ENCODE measurements at places on chromosomes 1 and 21. TPM values are rescaled to one million over a fixed set of nuclear protein-coding genes. Genes with fewer than 3 reads are reported as not detected.

DNA sequence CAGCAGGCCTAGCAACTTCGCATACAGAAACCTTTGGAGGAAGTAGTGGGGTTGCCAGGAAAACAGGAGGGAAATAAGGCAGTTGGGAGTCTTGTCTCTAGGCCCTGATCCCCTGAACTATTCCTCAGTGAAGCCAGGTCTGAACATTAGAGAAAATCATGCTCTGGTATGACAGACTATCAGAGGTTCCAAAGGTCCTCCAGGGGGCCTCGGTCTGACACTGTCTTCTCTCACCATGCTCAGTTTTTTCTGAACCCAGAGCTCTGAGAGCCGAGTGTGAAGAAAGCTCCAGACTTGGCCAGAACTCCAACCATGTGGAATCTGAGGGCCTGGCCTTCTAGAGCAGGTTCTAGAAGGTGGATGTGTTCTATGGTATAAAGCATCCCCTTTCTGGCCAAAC lies 4.0 kb downstream of the TOMM40L start:
- H3K27me3 ChIP-seq: no peaks in the 10 kb centered on the region
- DNase-seq: no peak
- H3K36me3 ChIP-seq: peaks cover 18% of the 10 kb centered on the region

- H3K4me1 ChIP-seq: 0 out of 2 replicates have a peak, but pooled peaks cover 3% of the 10 kb centered on the region
- peak; percentile 91 for DNase-seq
- H3K27me3 ChIP-seq: no peaks in the 10 kb centered on the region
- no peak overlapping the region for H3K27ac ChIP-seq
- H3K4me3 ChIP-seq: peak overlapping the region; percentile 49
Observed at GRCh38 chr1:157156058-157156541, 17.9 kb upstream of the ETV3 start.

DNA sequence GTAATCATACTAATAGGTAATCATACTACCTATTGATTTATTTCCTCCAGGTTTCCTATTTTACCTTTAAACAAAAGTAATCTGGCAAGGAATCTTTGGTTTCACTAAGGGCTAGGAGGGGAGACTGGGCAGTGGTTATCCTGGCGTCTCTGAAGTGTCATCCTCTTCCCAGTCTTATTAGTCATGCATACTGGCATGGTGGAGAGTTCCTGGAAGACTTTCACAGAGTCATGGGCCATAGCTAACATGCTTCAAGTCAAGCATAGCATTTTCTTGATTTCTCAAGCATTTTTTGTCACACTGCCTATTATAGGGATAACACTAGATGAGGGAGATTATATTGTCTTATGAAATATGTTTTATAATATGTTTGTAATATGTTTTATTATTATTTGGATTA lies 64.0 kb upstream of the ASB17 start:
- no peak overlapping the region for H3K27ac ChIP-seq
- no peak overlapping the region for H3K4me3 ChIP-seq
- DNase-seq: no peak
- no peaks in the 10 kb centered on the region for H3K4me1 ChIP-seq
- H3K36me3 ChIP-seq: 0 out of 2 replicates have a peak, but pooled peaks cover 3% of the 10 kb centered on the region
- no peaks in the 10 kb centered on the region for H3K27me3 ChIP-seq

- peaks cover 77% of the 10 kb centered on the region for H3K27me3 ChIP-seq
- no peak overlapping the region for H3K27ac ChIP-seq
- DNase-seq: no peak
- H3K4me1 ChIP-seq: peaks cover 10% of the 10 kb centered on the region
- H3K4me3 ChIP-seq: peak overlapping the region; percentile 51
Observed at GRCh38 chr1:197919346-197920066, 2.3 kb downstream of the LHX9 start.

The FBLIM1 gene
- total RNA-seq: 64.7 TPM

The ANKRD34A gene
- 0.39 TPM for total RNA-seq

- H3K27me3 ChIP-seq: no peaks in the 10 kb centered on the region
- no peaks in the 10 kb centered on the region for H3K4me1 ChIP-seq
- H3K36me3 ChIP-seq: no peaks in the 10 kb centered on the region
Observed at GRCh38 chr21:16376673-16377072, 646.9 kb downstream of the USP25 start.
